NCI-H446 (cell line): ENCODE measurements at places on chromosomes 4 and X.
A peak's percentile ranks its signal among the peaks of the same experiment; 100 is the strongest.

DNA sequence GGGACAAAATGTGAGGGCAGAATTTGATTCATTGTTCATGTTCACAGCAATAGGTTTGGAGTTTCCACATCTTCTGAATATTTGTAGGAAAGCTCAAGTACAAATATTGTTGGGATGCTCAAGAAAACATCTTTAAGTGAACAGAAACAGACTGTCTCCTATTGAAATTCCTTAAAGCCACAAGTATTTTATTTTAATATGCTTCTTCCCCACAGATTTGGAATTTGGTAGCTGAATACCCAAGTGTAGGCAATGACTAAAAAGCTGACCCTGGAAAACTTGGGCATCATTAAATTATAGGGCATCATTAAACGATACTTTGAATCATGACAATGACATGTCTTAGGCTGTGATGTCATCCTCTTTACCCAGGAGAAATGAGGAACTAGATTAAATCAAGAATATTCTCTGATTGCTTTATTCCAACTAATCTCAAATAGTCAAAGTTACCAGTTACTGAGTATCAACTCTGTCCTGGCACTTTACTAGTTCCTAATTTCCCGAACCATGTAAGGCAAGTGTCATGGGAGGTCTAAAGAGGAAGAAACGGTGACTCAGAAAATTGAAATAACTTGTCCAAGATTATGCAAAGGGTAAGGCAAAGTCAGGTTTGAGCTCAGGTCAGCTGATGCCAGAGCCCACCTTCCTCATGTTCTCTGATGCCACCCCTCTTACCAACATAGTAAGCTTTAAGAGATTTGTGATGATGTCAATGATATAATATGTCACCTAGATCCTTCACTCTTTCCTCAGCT is 223.1 kb upstream of the LEF1 start:
- DNase-seq, result no peak

DNA sequence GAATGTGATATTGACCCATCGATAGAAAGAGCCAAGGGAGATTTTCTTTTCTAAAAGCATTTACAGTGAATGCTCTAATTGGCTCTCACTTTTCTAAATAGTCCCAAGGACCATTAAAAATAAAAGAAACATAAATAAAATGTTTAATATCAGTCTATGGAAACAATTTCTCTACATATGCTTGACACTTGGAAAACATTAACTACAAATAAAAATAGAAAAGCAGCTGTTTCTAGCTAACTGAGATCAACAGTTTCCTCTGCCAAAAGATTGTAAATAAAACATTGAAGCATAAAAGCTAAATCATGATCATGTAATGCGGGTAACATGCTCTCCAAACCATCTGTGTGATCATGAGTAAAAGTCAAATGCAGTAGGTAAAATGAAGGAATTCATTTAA is 49.7 kb downstream of the CORIN start:
- no peak for DNase-seq

GRCh38 chr4:105619188-105619931 is 66.9 kb downstream of the ARHGEF38 start:
- peak; percentile 50 for DNase-seq

DNA sequence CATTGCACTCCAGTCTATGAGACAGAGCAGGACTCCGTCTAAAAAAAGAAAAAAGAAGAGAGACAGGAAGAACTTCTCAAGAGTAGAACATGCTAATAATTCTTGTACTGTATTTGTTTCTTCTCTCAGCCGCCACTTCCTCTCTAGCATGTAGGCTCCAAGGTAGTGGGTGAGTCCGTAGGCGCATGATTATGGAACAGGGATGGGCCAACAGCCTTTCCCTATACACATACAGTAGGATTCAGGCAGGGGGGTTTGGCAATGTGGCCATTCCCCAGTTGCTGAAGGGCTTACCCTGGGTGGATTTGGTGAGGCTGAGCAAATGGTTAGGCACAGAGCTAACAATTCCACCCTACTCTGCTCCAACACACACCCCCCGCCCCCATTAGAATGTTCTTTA is 35.0 kb upstream of the APLN start:
- DNase-seq, result no peak

- DNase-seq, result peak; percentile 69
These were observed 132.6 kb upstream of the RPS6KA6 start for GRCh38 chrX:84320614-84321013.

DNA sequence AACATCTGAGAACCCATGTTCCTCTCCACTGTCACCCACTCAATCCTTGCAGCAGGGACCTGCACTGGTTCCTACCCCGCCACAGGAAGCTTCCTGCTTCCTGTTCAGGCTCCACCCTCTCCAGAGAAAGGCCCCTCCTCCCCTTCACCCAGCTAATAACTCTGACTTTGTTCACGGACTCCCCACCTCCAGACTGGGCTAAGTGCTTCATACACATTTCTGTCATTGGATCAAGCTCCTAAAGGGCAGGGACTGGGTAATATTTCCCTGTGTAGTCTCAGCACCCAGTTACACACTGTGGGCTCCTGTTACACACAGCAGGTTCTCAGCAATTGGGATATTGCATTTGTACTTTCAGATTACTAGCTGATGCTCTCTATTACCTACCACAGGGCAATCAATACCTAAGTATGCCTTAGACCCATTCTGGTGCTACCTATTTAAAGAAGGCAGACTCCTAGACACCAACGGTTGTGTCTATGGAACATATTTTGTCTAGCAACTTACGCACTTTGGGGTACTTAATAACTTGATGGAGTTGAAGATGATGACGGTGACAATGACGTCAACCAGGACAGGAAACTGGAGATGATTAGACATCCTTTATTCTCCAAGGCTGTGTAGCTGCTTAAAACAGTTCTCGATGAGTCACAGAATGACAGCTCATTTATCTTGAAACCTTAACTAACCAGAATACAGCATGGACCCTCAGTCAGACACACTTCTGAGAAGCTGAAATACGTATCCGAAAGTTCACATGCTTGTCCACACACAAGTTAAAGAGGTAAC is 58.1 kb downstream of the MAML3 start:
- no peak for DNase-seq

DNA sequence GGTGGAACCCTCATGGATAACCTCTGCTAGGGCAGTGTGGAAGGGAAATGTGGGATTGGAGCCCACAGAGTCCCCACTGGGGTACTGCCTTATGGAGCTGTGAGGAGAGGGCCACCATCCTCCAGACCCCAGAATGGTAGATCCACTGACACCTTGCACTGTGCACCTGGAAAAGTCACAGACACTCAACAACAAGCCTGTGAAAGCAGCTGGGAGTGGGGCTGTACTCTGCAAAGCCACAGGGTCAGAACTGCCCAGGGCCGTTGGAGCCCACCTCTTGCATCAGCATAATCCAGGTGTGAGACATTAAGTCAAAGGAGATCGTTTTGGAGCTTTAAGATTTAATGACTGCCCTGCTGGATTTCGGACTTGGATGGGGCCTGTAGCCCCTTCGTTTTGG is 11.6 kb downstream of the ARMCX5 start:
- DNase-seq, result no peak

DNA sequence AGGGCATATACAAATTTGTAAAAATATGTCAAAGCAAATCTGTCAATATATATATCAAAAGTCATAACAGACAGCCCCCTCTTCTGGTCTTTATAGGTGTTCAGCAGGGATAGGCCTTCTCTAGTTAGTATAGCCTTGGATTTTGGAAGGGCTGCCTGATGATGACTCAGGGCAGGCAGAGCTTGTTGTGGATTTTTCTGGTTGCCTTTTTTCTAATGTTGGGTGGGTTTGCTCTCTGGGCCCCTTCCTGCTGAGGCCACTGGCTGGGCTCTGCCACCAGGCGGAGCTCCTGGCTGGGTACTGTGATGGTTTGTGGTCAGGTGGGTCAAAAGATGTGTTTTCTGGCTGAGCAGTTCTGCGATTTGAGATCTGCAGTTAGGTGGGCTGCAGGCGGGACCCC is 294.2 kb downstream of the GRIA2 start:
- DNase-seq, result peak; percentile 19

DNA sequence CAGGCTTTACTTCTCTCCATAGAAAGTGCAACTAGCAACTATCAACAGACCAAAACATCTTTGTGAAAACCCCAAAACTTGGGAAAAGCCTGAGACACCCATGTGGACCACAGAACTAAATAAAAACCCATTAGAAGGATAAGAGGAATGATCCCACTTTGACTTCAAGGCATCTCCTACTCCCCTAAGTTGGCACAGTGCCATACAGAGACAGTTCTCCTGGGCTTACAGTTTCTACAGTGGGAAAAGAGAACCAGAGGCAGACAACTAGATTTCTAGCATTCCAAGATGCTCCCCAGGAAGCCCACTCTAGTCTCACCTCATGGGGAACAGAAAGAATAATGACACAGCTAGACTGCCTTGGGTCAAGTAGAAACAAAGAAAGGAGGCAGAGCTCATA is 20.4 kb downstream of the TMLHE start:
- DNase-seq, result no peak

DNA sequence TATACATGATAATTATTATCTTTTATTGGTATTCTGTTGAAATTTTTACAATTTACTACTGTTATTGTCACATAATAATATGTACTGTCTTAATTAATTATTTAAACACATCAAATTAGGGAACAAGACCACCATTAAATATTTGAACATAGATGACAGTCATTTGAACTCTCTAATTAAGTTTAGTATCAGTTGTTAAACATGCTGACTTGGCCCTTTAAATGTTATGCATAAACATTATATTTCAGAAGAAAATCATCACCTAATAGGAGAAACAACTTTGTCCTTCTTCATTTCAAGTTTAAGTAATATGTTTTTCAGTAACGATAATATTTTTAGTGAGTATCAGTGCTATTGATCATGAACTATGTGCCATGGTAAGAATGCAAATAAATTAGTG is 623.5 kb upstream of the GNPDA2 start:
- no peak for DNase-seq

DNA sequence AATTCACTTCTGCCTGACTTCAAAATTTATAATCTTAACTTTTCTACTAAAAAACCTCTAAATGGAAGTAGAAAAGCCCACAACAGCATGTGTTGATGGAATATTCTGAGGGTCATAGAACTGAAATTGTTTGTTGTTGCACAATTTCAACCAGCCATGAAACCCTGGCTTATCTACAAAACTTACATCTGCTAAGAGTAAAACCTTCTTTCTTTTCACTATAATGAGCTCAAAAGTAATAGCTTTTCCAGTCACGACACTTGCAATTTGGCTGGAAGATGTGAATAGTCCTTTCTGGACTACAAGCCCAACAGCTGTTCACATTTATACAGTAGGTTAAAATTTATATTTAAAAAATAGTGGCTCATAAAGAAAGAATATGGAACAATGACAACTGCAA is 250.0 kb downstream of the GPAT3 start:
- no peak for DNase-seq

DNA sequence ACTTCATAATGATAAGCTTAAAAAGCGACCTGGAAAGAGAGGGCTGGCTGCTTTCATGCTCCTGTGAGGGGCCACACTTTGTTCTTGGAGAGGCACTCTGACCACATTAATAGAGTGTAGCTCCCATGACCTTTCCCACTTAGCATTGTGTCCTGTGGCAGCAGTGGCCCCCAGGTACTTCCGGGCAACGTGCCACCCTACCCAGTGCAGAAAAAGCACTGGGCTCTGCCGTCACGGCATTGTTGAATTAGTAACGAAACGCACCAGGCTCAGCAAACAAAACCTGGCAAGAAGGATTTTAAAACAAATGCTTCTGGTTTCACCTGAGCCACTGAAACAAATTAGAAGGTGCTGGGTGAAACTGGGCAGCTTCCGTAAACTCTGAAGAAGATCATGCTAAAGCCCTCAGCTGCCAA is 5.4 kb upstream of the SORBS2 start:
- no peak for DNase-seq

DNA sequence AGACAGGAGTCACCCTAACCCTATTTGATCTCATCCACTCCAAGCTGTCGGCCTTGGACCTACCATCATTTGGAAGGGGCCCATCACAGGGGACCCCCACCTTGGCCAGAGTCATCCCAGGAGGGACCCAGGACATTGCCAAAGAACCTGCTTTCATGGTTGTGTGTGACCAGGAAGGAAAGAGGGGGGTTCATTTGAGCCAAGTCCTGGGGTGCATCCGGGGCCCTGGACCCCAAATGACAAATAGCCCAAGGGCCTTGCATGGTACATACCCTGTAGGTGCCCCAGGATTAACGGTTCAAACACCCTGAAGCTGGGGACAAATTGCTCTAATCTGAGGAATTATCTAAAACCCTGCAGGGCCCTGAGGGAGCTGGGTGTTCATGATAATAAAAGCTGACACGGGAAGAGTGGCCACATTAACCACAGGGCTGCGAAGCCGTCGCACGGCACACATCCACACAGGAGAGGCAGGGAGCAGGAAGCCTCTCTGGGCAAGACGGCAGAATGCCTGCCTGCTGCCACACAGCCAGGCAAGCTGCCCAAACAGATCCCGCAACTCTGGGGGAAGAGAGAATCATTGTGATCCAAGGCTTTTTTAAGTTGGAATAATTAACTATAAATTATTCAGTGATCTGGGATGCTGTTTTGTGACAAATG is 28.2 kb upstream of the PPP2R2C start:
- DNase-seq, result no peak

GRCh38 chr4:55372259-55372658 is 23.5 kb upstream of the TMEM165 start:
- no peak for DNase-seq

GRCh38 chr4:184313058-184313581 is 95.4 kb upstream of the ENPP6 start:
- DNase-seq, result no peak

- no peak for DNase-seq
These were observed 46.5 kb downstream of the JAKMIP1 start for GRCh38 chr4:6153874-6154273.

GRCh38 chr4:76984127-76984526 is 34.6 kb downstream of the SEPTIN11 start:
- DNase-seq, result no peak

GRCh38 chrX:15413101-15413500 is 28.9 kb upstream of the VEGFD start:
- DNase-seq, result no peak

GRCh38 chr4:36757580-36758311 is 476.3 kb downstream of the DTHD1 start:
- DNase-seq, result no peak

GRCh38 chr4:123785538-123785937 is 388.9 kb downstream of the SPRY1 start:
- peak; percentile 21 for DNase-seq

- DNase-seq, result no peak
These were observed 1015.9 kb downstream of the PCDH18 start for GRCh38 chr4:136516371-136516770.
